NCI-H187 (cell line): ENCODE measurements at places on chromosomes 7 and 10.

DNA sequence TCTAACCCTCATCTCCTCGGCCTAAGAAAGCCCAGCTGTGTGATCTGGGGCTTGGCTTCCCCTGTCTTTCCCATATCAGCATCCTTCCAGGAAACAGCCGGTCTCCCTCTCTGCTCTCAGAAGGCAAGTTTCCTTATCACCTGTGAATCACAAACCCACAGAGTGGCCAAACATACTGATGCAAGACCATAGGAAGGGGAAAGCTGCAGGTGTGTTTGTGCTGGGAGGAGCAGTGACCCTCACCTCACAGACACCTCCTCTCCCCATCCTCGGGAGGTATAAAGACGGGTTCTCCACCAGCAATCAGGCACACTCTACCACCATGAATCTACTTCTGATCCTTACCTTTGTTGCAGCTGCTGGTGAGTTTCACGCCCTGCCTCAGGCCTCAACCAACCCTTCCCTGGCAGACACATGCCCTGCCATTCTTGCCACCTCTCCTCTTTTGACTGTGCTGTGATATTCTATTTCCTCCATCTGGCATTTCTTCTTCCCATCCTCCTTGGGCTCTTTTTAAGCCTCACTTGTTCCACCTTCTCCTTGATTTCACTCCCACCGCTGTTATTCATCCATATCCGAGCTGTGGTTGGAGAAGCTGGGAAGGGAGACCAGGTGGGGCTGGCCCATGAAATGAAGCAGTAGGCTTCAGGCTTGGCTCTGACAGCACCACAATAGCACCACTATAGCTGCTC, at the start of gene PRSS2:
TSS of gene PRSS2 (plus strand) at position 310 of the 692 bp plus-strand sequence. CDS start at position 323, 13 bp downstream.
- DNase-seq, result peak; percentile 95

DNA sequence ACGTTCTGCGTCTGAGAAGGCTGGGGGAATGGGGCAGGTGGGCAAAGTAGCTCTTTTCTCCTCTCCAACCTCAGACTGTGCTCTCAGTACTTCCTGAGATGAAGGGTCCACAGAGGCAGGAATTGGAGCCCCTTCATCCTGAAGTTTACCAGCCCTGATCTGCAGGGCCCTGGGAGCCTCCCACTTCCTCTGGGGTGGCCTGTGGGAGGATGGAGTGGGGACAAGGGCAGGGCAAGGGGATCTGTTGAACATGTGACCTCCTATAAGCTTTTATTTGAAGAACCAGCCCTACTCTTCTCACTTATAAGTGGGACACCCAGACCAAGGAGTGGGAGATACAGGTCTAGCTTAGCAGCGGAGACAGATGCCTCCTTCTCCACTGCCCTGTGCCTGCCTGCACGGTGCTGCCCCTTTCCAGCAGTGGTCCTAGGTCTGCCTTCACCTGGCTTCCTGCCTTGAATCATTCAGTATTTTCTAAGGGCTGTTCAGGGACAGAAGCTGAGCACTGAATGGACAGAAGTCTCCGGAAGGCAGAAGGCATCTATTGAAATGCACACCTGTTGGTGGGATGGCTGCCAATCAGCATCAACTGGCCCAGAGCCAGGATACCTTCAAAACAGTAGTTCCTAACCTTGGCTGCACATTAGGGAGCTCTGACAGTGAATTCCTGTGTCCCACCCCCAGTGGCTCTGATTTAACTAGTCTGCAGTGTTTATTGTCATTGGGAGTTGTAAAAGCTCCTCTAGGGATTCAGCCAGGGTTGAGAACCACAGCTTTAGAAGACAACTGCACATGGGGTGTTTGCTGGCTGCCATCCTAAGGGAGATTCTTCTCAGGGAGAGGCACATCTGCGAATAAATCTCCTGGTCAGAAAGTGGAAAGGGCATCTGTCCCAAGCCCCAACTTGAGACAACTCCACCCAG, 2.7 kb upstream of the ARHGAP22 start:
- DNase-seq, result no peak

DNA sequence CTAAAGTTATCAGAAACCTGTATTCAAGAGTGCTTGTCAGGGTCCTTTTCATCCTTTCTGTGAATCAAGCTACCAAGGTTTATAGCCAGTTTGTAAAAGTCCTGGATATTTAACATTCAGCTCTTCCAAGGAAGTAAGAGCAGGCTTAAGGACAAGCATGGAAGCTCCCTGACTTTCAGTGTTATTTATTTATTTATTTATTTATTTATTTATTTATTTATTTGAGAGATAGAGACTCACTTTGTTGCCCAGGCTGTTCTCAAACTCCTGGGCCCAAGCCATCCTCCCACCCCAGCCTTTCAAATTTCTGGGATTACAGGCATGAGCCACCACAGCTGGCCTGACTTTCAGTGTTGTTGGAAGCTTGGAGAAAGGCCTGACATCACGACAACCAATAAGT, 44.4 kb upstream of the RELN start:
- no peak for DNase-seq

DNA sequence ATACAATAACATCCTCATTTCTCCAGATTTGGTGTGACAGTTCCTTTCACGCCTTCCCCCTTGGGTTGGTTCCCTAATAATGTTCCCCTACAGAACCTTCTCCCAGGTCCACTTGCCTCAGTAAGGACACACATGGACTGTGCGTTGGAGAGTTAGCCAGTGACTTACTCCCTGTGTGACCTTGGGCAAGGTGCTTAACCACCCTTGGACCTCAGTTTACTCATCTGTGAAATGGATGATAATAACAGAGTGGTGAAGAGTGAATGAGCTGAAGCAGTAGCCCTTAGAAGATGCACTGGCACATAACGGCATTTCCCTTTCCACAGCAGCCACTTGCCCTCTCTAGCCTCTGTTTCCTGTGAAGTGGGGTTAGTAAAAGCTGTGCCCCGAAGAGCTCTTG, 175.8 kb downstream of the PKD1L1 start:
- no peak for DNase-seq

- no peak for DNase-seq
Measured at GRCh38 chr7:66315192-66315591, 110.1 kb downstream of the TPST1 start.

DNA sequence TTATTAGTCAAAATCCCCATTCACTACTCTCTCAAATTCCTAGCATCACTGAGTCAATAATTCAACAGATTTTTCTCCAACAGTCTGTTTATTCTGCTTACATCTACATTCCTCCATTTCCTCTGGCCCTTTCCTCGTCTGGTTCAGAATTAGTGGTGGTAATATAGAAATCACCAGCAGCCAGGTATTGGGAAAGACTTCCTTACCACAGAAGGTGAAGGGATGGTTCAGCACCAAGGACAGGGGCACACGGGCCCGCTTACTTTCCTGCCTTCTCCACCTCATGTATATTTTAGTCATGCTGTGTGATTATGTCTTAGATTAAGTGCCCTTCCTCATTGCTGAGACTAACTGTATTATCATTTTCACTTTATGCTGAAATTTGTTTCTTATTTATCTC, 70.4 kb upstream of the APBB1IP start:
- no peak for DNase-seq

DNA sequence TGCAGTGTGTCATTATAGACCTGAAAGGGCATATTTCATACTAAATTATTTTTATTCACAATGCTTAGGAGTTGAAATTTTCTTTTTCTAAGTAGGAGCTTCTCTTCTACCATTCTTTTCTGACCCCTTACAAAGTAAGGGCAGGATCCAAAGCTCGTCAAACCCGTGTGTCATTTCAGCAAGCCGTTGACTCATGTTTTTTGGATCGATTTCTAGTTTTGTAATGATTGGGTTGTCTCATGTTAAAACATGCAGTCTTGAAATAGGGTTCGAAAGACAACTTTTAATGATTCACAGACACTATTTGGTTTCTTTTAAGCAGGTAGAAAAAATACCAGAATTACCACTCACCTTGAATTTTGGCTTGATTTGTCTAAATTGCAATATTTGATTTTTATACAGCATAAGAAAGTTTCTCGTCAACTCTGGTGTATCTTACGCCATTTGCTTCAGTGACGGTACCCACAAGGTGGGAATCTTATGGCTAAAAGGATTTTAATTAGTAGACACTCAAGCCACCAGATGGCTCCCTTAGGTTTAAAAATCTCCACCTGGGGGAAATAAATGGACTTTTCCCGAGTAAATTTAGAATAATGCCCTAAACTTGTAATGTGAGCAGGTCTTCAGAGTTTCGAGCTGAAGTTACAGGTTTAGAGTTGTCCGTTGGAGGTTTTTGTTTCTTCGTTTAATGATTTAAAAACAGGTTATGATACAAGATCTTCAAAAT, 283.4 kb downstream of the CCDC3 start:
- DNase-seq, result no peak

GRCh38 chr7:70694434-70694970, 437.4 kb upstream of the GALNT17 start:
- DNase-seq, result peak; percentile 36

DNA sequence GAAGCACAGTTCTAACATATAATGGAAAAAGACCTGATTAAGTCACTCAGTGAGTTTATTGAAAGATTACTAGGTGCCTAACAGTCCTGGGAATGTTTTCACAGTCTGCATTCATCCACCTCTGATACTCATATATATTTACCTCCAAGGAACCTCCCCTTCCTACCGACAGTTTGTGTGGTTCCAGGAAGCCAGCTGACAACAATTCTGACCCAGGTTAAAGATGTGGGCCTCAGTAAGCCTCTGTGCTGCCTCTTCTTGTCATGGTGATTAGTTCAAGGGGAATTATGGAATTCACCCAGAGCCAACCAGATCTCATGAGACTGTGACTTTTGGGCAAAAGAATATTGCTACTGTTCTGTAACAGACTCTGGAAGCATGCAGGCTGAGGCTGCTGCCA, 186.8 kb downstream of the NXPH1 start:
- DNase-seq, result no peak

DNA sequence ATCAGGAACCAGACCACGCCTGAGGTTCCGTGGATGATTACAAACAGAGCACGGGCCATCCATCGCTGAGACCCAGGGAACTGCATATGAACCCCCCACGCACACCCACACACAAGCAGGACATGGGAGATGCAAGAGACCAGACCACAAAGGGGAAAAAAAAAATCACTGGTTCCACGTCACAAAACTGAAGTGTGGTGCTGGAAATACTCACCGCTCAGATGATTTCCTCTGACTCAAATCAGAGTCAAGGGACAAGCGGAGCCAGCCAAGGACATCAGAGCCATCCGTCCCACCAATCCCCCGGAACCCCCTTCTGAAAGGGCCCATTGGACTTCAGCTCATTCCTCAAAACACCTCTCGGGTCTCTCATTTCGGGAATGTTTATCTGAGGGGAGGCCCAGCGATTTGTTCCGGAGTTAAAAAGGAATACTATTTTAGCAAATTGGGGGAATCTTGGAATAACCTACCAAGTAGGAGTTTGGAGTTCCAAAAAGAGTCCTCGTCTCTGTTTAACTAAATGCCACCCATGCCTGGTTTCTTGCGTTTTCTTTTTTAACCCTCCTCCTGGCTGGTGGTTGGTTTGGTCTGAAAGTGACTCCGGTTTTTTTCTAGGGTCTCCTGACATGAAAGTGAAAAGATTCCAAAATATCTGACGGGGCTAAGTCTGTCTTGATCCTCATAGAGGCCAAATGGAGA, 15.0 kb downstream of the SNX8 start:
- no peak for DNase-seq

- no peak for DNase-seq
Measured at GRCh38 chr10:1057106-1057657, 997 bp downstream of the WDR37 start.

DNA sequence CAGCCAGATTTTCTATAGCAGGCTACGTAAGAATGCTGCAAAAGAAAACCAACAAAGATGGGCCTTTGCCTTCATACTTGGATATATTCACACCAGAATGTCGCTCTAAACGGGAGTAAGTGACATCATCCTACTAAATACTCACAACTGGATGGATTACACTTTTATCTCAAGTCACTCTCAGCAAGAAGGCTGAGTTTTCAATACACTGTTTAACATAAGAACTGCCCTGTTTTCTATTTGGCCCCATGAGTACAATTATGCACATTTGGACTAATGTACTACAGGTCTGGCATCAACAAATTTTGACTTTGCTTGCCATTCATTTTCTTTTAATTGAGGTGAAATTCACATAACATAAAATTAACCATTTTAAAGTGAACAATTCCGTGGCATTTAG, 8.2 kb downstream of the SLC35B4 start:
- DNase-seq, result no peak

- DNase-seq, result no peak
Measured at GRCh38 chr10:43190775-43191174, 52.5 kb downstream of the CSGALNACT2 start.

GRCh38 chr10:21092683-21093524, 195.8 kb upstream of the NEBL start:
- no peak for DNase-seq

DNA sequence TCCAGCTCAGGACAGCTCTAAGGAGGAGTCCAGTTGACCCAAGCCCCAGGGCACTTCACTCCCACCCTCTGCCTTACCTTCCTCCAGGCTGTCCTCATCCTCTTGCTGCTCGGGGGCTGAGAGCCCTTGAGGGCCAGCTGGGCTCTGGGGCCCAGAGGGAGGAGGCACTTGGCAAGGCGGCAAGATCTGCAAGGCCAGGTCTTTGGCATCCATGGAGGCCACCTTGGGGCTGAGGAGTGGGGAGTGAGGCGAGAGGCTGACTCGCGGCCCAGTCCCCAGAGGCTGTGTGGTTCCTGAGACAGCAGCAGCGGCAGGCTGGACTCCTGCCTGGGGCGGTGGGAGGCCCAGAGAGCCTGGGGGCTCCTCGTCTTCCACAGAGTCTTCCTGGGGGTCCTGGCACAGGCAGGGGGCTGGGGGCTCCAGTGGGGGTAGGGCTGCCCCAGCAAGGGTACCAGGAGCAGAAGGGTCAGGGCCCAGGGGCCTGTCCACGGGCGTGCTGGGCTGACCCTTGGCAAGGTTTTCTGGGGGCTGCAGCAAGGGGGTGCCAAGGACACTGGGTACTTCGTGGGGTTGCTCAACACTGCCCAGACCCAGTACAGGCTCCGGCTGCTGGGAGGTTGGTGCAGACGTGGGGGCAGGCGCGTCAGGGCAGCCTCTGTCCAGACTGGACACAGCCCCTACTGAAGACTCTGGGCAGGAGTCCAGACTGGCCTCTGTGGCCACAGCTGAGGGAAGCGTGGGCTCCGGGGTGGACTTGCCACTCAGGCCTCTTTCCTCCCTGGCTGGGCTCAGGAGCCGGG, 6.5 kb downstream of the NACAD start:
- no peak for DNase-seq

- DNase-seq, result no peak
Measured at GRCh38 chr7:146119002-146119401, 2.4 kb downstream of the CNTNAP2 start.

DNA sequence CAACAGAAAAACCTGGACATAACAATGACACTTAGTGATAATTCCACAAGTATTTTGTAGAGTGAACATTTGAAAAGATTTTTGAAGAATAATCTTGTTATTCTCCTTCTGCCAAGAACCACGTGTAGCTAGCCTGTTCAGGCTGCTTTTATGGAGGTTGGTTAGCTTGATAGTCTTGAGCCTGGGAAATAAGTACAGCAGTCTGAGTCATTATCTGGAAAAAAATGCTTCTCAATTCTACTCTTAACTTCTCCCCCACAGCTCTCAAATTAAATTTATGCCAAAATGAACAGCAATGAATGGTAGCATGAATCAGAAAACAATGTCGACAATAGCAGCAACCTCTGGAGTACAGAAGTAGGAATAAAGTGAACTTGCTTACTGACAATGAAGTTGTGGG, 63.2 kb downstream of the GPR37 start:
- DNase-seq, result no peak

- DNase-seq, result no peak
Measured at GRCh38 chr10:1519391-1519790, 217.9 kb downstream of the ADARB2 start.
